ENCODE measurements at places on chromosomes 13 and 19.

GRCh38 chr13:89550938-89551337 lies 1796.5 kb upstream of the MIR17HG start:
- no peak for DNase-seq

DNA sequence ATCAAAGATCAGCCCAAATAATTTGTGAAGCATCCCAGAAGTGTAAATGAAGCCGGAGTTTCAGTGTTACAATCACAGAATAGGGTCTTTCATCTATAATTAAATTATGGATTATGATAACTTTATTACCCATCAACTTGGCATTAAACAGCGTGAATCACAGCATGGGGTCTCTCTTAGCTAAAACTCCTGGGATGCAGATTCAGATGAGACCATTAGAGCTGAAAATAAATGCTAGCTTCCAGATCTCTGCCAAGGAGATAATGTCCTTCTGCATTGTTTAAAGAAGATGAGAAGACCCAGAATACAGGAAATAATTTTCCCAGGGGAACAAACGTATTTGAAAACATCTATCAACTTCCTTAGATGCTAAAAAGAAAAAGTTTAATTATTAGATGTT lies 546.0 kb upstream of the PCDH9 start:
- no peak for DNase-seq

GRCh38 chr19:44955505-44956439 lies 592 bp downstream of the CLPTM1 start:
- DNase-seq: peak; percentile 1

DNA sequence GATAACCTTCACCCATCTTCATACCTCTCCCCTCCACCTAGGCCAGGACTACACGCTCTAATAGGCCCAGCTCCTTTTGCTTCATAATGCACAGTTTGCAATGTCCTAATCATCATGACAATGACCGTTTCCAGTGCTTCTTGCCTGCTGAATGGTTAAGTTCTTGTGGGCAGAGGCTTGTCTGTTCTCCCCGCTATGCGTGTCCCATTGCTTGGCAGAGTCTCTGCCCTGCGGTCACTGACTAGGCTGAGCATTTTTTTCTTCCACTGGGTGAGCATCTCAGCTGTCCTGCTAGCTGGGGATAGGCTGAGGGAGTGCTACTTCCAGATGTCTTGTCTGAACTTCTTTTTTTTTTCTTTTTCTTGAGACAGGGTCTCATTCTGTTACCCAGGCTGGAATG lies 314.7 kb downstream of the UQCRFS1 start:
- DNase-seq: no peak

- DNase-seq: no peak
Observed at GRCh38 chr19:10612499-10613119, 12.7 kb upstream of the SLC44A2 start.

- no peak for DNase-seq
Observed at GRCh38 chr13:37526710-37527473, 71.7 kb downstream of the POSTN start.

DNA sequence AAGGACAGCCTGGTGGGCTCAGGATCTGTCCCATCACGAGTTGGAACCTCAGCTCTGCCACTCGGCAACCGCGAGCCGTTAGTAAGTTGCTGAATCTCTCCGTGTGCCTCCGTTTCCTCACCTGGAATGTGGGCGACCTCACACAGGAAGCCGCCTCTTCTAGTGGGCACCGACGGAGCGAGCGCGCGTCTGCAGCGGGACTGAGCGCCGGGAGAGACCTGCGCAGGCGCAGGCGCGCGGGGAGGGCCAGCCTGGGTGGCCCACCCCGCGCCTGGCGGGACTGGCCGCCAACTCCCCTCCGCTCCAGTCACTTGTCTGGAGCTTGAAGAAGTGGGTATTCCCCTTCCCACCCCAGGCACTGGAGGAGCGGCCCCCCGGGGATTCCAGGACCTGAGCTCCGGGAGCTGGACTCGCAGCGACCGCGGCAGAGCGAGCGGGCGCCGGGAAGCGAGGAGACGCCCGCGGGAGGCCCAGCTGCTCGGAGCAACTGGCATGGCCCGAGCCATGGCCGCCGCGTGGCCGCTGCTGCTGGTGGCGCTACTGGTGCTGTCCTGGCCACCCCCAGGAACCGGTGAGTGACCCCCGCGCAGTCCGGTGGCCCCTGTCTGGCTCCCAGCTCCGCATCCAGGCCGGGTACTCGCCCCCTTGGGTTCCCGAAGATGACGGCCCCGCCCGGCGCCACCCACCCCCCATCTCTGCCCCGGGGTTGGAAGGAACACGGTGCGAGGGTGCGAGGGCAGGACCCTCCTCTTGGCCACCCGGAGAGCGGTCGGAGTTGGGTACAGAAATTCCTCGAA lies at the start of gene PVR:
Gene PVR (plus strand): TSS at position 306 of the 797 bp plus-strand sequence. CDS start 187 bp downstream, at position 493.
- peak; percentile 4 for DNase-seq

- no peak for DNase-seq
Observed at GRCh38 chr13:78595495-78596398, 7.6 kb downstream of the POU4F1 start.

DNA sequence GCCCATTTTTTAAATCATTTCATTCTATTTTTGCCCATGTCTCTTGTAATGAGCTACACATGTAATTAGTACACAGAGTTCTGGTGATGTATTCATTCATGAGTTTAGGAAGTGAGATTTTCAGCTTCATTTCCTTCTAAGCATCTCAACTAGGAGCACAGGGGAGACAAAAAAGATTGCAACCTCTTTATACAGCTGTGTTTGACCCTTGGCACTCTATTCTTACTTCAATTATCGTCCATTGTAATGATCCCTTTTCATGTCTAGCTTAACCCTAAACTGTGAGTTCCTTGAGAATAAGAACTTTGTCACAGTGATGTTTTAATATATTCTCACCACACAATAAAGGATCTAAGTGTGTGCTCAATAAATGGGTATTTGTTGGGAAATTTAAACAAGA lies 67.1 kb downstream of the GPC6 start:
- DNase-seq: no peak

DNA sequence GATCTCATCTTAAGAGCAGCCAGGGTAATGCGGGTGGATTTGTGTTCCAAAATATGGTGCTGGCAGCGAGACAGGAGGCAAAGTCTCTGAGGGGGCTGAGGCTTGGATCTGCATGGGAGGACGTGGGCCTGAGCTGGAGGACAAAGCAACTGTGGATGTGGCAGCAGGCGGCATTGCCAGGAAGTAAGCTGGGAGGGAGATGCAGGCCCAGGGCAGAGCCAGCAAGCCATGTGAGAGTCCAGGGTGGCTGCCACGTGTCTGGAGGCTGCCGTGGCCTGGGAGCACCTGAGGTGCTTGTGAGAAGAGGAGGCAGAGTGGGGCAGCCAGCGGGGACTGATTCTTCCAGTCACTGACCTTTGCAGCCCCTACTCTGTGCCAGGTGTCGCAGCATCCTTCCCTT lies 52.0 kb downstream of the DPF1 start:
- no peak for DNase-seq

DNA sequence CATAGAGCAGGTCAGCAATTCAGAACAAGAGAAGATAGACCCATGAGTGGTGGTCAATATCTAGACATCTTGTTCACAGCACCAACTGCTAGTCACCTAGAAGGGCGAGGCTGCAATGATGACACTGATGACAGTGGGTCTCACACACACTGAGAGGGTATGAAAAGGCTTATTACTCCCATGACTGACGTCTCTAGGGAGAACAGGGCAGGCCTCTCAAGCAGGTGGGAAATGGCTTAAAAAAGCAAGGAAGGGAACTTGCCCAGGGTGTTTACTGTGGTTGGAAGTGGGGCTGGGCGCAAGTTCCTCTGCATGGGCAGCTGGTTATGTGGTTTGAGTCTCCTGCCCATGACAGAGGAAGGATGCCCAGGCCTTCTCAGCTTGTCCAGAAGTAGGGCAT lies 33.8 kb downstream of the ZNF44 start:
- DNase-seq: no peak

DNA sequence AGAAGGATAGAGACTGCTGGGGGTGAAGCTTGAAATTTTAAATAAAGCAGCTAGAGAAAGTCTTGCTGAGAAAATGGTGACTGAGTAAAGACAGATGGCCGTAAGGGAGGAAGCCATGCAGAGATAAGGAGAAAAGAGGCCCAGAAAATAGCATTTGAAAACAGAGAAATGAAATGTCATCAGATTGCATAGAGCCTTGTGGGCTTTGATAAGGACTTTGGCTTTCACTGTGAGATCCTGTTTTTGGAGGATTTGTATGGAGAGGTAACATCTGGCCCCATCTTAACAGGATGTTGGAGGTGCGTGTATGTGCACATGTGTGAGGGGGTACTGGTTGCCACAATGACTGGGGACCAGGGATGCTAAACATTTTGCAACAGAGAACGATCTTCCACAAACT lies 19.5 kb upstream of the ATP8A2 start:
- DNase-seq: no peak

- peak; percentile 21 for DNase-seq
Observed at GRCh38 chr13:49140910-49141611, 79.1 kb upstream of the MLNR start.

DNA sequence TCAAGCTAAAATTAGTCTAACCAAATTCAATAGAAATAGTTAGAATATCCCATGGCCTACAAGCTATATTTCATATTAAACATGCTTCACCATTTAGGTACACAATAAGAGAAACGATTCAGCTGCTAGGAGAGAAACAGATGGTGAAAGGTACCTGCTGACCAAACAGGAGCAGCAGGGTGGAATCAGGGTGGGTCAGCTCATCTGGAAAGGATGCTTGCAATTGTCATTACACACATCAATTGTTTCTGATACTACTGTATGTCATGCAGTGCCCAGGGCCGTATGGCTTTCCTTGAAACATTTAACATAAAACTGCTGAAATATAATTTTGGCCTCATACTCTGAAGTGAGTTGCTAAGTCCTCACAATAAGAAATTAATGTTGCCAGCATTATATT lies 776.0 kb downstream of the DACH1 start:
- no peak for DNase-seq

- no peak for DNase-seq
Observed at GRCh38 chr13:45863709-45864590, 12.4 kb upstream of the SIAH3 start.

DNA sequence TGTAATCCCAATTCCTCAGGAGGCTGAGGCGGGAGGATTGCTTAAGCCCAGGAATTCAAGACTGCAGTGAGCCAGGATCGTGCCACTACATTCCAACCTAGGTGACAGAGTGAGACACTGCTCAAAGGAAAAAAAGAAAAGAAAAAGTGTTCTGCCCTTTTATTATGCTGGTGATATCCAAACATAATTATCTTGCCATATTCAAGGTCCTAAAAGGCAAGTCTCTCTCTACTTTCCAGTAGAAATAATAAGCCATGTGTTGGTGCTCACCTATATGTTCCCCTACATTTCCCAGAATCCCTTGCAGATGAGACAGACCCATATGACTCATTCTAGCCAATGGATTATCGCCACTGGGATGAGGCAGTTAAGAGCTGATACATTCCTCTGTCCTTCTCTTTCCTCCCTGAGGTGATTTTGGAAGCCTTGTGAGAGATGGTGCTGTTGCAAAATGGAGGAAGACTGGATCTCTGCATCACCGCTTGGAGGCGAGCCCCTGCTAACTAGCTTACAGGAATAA lies 58.3 kb upstream of the MRI1 start:
- DNase-seq: no peak

DNA sequence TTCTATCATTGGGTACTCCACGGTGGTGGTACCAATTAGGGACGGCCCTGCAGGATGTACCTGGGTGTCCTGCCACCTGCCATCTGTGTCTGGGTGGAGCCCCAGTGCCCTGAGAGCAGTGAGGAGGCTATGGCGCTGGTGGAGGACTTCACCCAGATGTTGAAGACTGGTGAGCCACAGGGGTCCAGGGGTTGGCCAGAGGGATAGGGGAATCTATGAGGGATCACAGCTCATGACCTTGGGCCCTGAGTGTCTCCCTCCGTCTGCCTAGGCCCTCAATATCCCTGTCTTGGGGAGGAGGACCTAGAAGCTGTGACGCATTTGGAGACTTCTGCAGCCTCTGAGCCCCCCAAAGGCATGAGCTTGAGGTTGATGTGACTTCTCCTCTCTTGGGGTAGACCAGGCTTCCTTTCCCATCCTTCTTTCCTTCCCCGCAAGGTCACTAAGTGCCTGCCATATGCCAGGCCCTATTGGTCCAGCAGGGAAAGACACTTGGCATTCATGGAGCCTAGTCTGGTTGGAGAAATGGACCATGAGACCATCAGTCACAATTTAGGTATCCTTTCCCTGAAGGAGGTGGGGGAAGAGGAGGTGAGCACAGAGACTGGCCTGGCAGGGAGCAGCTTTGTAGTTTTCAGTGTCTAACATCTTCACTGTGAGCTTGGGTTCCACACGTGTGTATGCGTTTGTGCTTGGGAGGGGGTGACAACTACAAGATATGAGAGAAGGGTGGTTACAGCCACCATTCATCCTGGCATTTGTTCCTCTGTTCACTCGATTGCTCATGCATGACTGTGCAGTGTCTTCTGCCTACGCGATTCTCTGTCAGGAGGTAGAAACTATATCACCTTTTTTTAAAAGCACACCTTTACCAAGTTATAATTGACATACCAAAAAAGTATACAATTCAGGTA lies 5.1 kb upstream of the MZF1 start:
- DNase-seq: no peak

DNA sequence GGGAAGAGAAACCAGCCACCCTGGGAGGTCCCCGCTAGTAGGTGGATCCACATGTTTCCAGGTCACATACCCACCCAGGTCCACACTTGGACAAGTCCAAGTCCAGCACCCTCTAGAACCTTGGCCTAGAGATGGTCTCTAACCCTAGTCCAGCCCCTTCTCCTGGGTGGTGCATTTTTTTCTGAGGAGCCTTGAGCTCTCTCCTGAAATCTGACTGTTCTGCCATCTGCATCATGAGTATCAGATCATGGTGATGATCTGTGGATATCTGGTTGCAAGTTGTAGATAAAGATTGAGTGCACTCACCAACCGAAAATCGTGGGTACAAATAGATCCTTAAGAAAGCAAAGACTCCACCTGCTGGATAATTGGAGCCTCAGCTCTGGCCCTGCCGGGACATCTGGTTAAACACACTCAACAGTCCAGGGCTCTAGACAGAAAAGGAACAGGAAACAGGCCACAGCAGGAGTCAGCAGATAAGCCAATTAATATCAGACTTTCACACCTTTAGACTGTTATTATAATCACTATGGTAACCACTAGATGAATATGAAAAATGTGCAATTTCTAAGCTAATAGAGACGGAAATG lies 41.1 kb downstream of the GPR12 start:
- no peak for DNase-seq

- DNase-seq: no peak
Observed at GRCh38 chr13:106401081-106401480, 134.4 kb downstream of the EFNB2 start.

DNA sequence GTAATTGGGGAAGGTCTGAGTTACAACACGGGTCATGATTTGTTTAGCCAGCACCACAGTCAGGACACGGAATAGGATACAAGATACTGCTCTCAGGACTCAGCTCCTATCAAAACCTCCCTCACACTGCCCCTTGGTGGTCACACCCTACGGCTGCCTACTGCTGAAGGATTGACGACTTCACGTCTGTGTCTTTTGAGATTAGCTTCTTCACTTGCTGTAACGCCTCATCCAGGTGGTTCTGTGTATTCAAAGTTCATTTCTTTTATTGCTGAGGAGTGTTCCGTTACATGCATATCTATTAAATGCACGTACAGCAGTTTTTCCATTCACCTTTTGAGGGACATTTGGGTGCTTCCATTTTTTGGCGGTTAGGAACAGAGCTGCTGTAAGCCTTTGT lies 46.3 kb downstream of the URI1 start:
- no peak for DNase-seq
